ENCODE measurements at places on chromosomes 5 and 9. TPM values are rescaled to one million over a fixed set of nuclear protein-coding genes. Genes with fewer than 3 reads are reported as not detected.

The TMEM141 gene
- 47.5 TPM for total RNA-seq

The NSG2 gene
- total RNA-seq = not detected

The RELL2 gene
- 3.3 TPM for total RNA-seq

The ADAMTSL1 gene
- total RNA-seq = 26.9 TPM

The AIF1L gene
- 64.6 TPM for total RNA-seq

The IL6ST gene
- 373 TPM for total RNA-seq

The OTP gene
- total RNA-seq = not detected

The OTULINL gene
- total RNA-seq = 0.14 TPM

The CARTPT gene
- not detected for total RNA-seq

The RLN1 gene
- not detected for total RNA-seq

The CCNO gene
- total RNA-seq = 0.32 TPM

The MTRR gene
- 23.2 TPM for total RNA-seq

DNA sequence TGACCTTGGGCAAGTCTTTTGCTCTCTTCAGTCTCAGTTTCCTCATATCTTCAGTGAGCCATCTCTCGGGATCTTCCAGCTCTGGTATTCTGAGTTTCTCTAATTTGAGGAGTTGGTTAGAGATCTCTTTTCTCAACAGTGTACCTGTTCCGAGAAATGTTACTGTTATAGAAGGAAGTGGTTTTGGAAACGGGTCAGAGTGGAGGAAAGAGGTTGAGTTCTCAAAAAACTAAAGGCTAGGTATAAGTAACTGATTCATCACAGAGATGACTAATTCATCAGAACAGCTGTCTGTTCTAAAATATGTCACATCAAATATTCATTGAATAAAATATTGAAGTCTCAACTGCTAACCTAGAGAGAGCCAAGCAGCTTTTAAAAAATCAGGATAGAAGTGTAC lies 106.6 kb downstream of the PALM2AKAP2 start:
- no peak for DNase-seq

GRCh38 chr5:83450967-83451248 lies 20.6 kb upstream of the VCAN start:
- DNase-seq = no peak

DNA sequence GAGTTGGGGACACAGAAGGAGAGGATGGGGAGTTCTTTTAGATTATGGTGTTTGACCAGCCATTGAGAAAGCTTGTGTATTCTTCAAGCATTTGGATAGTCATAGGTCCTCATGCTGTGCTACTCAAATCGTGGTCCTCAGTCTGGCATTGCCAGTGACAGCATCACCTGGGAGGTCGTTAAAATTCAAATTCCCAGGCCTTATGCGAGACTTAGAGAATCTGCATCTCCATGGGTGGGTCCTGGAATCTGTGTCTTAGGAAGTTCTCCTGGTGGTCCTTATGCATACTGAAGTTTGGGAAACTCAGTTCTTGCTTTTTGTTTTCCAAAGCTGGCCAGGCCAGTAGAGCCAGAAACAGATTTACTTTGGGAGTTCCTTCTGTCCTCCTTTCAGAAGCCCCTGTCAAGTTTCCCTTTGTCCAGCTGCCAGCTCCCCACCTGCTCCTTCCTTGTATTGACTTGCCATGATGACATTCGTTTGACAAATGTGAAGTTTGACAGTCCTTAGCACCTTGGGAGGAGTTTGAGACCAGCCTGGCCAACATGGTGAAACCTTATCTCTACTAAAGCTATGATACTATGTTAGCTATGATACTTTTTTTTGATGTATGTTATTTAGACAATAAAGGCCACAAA lies 95.6 kb downstream of the PALM2AKAP2 start:
- no peak for DNase-seq

DNA sequence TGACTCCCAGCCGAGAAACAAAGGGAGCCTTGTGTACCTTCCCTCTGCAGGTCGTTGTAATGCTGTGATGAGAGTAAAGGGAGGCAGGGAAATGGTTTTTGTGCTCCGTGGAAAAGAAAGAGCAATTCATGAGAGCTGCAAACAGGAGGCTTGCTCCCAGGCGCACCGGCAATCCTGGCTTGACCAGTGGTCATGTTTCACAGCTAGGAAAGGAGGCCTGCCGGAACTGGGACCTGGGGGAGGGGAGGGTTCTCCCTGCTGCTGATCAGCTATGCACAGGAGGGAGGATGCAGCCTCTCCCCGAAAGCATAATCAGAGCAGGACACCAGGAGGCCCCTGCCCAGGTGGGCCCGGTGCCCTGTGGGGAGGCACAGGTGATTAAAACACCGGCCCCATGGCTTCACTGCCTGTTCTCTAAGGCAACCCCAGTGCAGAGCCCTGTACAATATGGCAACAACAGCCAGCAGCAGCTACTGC lies 131.3 kb downstream of the ZDHHC21 start:
- DNase-seq = no peak

DNA sequence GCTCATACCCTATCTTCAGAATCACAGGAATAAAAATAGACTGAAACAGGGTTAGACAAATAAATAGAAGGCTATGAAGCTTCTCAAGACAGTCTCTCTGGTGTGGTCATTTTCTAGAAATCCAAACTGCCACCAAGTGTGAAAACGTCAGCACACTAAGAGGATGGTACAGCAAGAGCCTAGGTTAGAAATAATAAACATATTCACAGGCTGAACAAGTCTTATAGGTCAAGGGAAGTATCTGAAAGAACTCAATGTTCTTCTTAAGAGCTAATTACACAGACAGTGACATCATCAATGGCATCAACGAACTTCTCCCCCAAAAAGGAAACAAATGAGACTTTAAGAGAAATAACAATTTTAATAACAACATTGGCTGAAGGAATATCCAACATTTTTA lies 22.7 kb upstream of the PLPP6 start:
- no peak for DNase-seq

- DNase-seq = no peak
Measured at GRCh38 chr9:107090218-107090617, 192.9 kb upstream of the RAD23B start.

DNA sequence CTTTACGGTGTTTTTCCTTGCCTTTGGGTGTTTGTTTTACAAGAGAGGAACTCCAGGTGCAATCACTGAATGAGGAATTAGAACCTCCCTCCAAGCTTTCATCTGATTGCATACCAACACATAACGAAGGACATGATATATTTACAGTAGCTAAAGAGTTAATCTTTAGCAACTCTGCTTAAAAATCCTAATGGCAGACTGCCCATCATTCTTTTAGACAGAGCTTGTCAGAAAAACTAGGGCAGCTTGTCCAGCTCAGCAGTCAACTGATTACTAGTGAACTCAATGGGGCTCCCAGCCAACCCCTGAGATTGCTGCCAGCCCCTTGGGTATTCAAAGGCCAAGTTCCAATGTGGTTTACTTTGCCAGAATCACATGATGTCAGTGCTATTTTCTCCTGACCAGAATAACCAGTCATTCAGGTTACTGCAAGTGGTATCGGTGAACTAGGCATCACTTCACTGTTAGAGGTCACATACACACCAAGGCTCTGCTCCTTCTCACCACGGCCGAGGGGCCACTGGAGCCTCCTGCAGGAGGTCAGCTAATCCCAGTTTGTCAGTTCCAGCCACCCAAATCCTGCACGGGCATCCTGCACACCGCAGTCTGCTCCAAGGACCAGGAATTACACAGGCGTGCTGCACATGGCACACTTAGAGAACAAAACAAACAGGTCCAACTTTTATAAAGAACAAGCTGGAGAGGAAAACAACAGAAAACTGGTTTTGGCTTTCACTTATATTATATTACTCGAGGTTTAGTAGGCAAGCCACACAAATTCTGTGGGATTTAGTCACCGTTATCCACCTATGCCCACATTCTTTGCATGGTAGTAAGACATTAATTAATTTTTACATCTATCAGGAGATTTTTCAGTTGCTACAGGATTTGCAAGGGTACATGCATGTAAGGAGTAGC lies 62.5 kb downstream of the NFIB start:
- DNase-seq = no peak

DNA sequence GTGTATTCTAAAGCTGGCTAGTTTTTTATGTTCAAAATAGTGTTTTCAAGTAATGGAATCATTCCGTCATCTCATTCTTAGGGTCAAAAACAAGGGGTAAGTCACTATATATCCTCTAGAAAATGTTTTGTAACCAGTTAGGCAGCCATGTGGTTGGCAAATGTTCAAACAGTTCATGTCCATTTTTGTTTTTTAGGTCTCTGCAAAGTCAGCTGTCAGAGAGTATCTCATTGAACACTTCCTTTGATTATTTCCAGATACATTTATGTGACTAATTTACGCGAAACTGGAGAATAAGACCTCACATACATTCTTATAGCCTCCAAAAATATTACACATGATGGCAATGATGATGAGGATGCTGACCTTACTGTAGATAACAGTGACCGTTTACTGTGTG lies 50.4 kb downstream of the TRIO start:
- peak; percentile 70 for DNase-seq

GRCh38 chr5:164336906-164337305 lies 831.5 kb downstream of the MAT2B start:
- DNase-seq = no peak

DNA sequence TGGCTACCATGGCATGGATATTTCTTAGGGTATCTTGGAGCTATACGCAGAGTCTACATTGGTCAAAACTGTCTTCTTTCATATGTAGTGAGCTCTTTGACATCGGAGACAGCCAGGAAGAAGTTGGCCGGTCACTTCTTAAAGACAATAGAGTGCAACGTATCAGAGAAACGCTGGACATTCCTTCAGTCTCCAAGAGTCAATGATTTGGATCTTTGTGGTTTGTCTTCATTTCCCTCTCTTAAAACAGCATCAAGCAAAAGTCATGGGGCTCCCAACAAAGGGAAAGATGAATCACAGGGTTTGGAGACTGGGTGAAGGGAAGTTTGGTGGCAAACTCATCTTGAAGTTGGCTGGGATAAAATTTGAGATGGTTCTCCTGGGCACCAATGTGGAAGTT lies 320.1 kb downstream of the AGTPBP1 start:
- no peak for DNase-seq

DNA sequence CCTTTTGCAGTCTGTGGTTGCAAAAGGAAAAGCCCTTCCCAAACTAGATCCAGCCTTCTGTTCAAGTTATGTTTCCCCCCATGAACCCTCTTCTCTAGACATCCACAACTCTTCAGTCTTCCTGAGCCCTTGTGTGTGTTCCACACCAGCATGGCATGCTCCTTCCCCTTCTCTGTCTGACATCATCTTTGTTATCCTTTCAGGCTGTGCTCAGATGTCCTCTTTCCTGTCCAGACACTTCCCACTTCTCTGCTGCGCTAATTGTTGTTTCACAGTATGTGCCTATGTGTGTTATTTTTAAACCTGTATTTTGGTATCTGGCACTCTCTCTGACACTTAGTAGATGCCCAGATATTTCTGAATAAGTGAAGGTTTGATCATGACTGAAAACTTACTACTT lies 38.2 kb downstream of the FOCAD start:
- DNase-seq = peak; percentile 58

DNA sequence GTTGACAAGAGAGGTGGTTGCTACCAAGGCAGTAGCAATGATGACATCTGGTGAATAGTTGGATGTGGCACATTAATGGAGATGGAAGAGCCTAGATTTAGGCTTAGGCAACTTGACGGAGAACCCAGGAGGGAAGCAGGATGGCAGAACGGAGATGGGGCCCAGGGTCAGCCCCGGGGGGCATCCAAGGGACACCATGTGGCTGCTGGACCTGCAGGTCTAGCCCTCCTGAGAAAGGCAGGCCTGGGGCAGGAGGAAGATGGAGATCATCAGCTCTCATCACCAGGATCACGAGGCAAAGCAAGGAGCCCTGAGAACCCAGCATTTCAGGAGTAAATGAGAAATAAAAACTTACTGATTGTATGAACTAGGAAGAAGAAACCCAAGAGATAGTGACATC lies 216.2 kb downstream of the AUH start:
- DNase-seq = no peak

DNA sequence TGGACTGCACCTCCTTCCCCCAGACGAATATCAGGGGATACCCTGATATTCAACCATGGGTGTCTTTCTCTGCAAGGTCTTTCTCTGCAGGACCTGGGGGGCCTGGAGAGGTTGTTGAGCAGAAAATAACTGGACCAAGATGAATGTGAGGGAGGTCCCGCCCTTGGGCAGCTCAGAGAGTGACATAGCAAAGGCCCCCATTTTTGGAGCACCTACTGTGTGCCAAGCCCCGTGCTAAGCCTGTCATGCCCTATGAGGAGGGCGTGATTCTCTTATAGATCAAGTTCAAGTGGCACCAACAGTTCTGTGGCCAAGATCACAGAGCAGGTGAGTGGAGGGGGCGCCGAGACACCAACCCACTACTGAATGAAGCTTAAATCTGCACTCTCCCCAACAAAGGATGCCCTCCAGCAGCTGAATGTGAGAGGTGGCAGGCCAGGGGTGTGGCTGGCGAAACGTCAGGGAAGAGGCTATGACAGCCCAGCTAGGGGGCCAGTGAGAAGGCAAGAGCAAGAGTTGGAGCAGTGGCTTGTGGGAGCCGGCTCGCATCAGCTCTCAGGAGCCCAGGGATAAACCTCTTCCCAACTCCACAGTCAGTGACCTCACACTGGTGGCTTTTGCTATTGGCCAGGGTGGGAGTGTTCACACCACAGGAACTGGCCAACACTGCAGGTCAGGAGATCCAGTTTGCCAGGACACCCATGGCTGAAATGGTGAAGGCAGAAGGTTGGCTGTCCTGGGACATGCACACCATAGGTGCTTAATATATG lies 5.3 kb downstream of the SARDH start:
- DNase-seq = no peak

DNA sequence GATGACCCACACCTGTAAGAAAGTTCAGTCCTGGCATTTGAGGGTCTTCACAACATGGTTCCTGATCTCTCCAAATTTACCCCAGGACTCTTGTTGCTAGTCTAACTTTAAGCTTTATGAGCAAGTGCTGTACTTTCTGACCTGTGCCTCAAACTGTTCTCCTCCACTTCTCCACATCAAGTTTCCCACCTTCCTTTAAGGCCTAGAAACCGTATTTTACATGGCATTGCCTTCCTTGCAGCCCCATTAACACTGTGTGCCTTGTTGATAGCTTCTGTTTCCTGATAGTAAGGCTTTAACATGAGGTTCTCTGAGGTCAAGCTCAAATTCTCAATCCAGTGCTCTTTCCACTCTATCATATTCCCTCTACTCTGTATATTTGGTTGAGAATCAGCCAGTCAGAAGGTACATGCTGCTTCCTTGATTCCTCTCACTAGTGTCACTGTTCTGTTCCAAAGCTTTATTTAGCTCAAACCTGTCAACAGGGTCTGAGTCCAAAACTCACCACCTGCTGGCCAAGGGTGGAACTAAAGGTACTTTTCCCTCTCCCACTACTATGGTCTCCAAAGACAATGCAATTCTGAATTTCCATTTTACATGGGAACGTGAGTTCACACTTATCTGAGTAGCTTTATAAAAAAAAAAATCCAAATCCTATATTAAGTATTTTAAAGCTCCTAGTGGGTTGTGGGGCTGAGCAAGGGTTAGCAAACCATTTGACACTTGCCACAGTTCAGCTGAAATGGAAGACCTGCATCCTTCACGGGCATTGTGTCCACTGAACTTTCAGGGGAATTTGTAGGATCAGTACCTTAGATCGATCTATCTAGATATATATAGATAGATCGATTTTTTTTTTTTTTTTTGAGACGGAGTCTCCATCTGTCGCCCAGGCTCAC lies 21.1 kb downstream of the VCP start:
- DNase-seq = no peak

- no peak for DNase-seq
Measured at GRCh38 chr9:113005777-113006176, 6.2 kb downstream of the ZNF883 start.

- DNase-seq = no peak
Measured at GRCh38 chr5:159478950-159479349, 148.7 kb upstream of the IL12B start.

GRCh38 chr5:13325765-13326164 lies 618.7 kb downstream of the DNAH5 start:
- DNase-seq = no peak

GRCh38 chr9:89963280-89963679 lies 358.5 kb downstream of the GADD45G start:
- DNase-seq = no peak
